ENCODE measurements at places on chromosomes 3 and 15. TPM values are rescaled to one million over a fixed set of nuclear protein-coding genes. Genes with fewer than 3 reads are reported as not detected.

The CGNL1 gene
- not detected for total RNA-seq

- peaks cover 14% of the 10 kb centered on the region for H3K27me3 ChIP-seq
- no peak overlapping the region for H3K4me3 ChIP-seq
- peaks cover 13% of the 10 kb centered on the region for H3K4me1 ChIP-seq
- peak; percentile 22 for DNase-seq
- no peaks in the 10 kb centered on the region for H3K36me3 ChIP-seq
Measured at GRCh38 chr15:74976159-74976558, 19.2 kb upstream of the SCAMP5 start.

The PFKFB4 gene
- total RNA-seq = 63.7 TPM

GRCh38 chr3:24363242-24363641 is 131.4 kb downstream of the THRB start:
- H3K36me3 ChIP-seq = no peaks in the 10 kb centered on the region
- DNase-seq = no peak
- no peaks in the 10 kb centered on the region for H3K4me1 ChIP-seq
- H3K27me3 ChIP-seq = peaks cover 6% of the 10 kb centered on the region
- no peak overlapping the region for H3K4me3 ChIP-seq

DNA sequence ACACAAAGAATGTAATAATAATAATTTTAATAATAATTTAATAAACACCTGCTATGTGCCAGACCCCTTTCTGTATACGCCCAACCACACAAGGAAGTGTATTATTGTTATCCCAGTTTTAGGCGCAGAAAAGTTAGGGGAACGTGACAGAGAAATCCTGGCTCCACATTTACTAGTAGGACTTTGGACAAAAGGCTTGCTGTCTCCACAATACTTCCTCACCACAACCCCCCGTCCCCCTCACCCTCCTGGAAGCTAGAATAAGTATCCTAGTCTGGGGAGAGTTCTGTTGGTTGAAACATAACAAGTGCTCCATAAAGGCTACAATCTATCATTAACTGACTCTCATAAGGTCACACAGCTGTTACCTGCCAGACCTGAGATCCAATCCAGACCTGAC is 488 bp upstream of the IL17RD start:
- no peaks in the 10 kb centered on the region for H3K36me3 ChIP-seq
- no peak overlapping the region for H3K27ac ChIP-seq
- H3K27me3 ChIP-seq = peaks cover 61% of the 10 kb centered on the region
- H3K4me3 ChIP-seq = peak overlapping the region; percentile 21
- DNase-seq = no peak

The HRH1 gene
- total RNA-seq = 0.98 TPM

DNA sequence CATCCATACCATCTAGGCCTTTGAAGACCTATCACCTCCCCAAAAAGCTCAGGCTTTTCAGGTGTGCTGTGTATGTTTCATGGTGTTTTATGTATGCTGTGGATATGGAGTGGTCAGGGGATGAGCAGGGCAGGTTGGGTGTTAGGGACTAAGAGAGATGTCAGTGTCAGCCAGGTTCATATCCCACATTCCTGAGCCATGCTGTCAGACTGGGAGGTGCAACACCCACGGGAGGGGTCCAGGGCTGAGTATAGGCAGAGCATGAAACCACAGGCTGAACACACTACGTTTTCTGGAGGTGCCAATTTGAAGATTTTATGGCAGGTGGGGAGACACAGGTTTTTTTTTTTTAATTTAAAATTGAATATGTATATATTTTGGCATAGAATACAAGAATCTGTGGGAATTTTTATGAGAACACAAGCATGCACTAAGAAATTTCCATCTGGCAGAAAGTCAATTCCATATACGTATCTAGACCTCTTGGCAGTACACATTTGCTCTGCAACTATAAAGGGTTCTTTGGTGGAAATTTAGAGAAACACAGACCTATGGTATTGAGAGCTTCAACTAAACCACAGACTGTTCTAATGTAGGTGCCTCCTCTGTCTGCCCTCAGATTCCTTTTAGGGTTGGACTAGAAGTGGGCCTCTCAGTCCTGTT is 101.9 kb upstream of the RNU6-1 start:
- H3K27ac ChIP-seq = no peak overlapping the region
- no peak for DNase-seq
- H3K27me3 ChIP-seq = no peaks in the 10 kb centered on the region
- no peaks in the 10 kb centered on the region for H3K36me3 ChIP-seq
- H3K4me1 ChIP-seq = peaks cover 7% of the 10 kb centered on the region

- DNase-seq = no peak
- H3K36me3 ChIP-seq = no peaks in the 10 kb centered on the region
- no peak overlapping the region for H3K27ac ChIP-seq
- no peaks in the 10 kb centered on the region for H3K4me1 ChIP-seq
- H3K4me3 ChIP-seq = no peak overlapping the region
Measured at GRCh38 chr15:71219645-71220044, 104.4 kb downstream of the THSD4 start.

GRCh38 chr3:17505856-17506255 is 236.6 kb downstream of the TBC1D5 start:
- no peak for DNase-seq

DNA sequence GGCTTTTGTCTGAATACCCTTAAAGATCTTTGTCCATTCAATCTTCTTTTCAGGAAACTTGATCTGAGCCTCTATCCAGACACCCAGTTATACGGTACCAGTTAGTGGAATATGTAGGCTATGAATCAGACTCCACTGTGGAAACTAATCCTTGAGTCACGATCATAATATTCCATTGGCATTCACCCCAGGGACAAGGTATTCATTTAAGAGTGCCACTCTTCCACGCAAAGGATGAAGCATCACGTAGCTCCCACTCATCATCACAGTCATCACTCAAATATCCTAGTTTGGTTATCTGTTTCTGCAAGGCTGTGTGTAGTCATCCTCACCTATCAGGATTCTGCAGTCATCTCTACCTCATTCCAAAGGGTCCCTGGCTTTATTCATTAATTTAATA is 85.6 kb downstream of the NEDD4 start:
- H3K4me3 ChIP-seq = no peak overlapping the region
- DNase-seq = no peak
- no peaks in the 10 kb centered on the region for H3K27me3 ChIP-seq
- no peaks in the 10 kb centered on the region for H3K4me1 ChIP-seq

DNA sequence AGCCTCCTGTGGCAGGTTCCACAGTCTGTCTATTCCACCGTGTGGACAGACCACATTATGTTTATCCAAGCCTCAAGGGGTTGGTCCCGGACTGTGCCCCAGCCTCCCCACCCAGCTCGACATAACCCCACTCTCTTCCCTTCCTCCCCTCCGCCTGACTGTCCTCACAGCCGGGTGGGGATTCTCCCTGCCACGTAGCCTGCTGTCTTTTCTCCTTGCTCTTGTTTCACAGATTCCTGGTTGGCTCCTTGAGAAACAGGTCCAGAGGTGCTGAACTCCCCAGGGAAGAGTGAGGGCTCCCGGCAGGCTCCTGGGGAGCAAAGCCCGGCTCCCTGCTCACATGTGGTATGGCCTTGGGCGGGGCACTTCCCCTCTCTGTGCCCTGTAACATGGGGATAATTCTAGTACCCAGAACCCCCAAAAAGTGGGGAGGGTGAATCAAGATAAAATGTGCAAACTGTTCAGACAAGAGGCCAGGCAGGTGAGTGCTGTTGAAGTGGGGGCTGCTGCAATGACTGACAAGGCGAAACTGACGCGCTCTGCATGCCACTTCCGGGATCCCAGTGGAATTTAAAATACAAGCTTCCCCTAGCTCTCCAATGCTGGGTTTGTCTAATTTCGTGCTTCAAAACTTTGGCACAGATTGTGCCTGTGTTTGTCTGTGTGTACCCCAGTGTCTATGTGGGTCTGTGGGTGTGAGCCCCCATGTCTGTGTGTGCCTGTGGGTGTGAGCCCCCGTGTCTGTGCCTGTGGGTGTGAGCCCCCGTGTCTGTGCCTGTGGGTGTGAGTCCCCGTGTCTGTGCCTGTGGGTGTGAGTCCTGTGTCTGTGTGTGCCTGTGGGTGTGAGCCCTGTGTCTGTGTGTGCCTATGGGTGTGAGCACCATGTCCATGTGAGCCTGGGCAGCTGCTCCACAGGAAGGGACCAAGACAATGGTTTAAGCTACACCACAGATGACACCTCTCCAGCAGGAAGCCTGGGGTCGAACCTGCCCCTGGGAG is 160.6 kb upstream of the IQSEC1 start:
- peaks cover 8% of the 10 kb centered on the region for H3K27me3 ChIP-seq
- peak; percentile 33 for DNase-seq
- H3K27ac ChIP-seq = peak overlapping the region; percentile 69
- no peaks in the 10 kb centered on the region for H3K36me3 ChIP-seq
- no peak overlapping the region for H3K4me3 ChIP-seq

DNA sequence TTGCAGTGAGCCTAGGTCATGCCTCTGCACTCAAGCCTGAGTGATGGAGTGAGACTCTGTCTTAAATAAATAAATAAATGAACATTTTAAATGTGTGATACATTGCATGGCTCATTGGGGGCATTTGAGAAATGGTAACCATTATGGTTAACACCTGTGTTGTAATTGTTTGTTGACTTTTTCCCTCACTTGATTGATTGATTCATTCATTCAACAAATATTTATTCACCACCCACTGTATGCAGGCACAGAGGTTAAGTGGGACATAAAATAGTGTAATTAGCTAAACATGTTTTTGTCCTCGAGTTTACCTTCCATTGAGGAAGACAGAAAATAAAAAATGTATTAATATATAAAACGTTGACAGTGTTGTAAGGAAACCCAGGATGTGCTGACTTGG is 127.1 kb upstream of the ANKRD28 start:
- H3K4me1 ChIP-seq = no peaks in the 10 kb centered on the region
- no peak overlapping the region for H3K4me3 ChIP-seq
- H3K27ac ChIP-seq = no peak overlapping the region
- no peak for DNase-seq
- no peaks in the 10 kb centered on the region for H3K36me3 ChIP-seq
- H3K27me3 ChIP-seq = no peaks in the 10 kb centered on the region

GRCh38 chr3:58952128-58952917 is 97.5 kb downstream of the CFAP20DC start:
- no peak overlapping the region for H3K27ac ChIP-seq
- H3K27me3 ChIP-seq = no peaks in the 10 kb centered on the region
- no peaks in the 10 kb centered on the region for H3K36me3 ChIP-seq
- DNase-seq = no peak

- no peak for DNase-seq
- H3K4me3 ChIP-seq = no peak overlapping the region
- peak overlapping the region; percentile 51 for H3K27ac ChIP-seq
- peaks cover 70% of the 10 kb centered on the region for H3K4me1 ChIP-seq
Measured at GRCh38 chr3:33428734-33429133, 11.5 kb downstream of the UBP1 start.

DNA sequence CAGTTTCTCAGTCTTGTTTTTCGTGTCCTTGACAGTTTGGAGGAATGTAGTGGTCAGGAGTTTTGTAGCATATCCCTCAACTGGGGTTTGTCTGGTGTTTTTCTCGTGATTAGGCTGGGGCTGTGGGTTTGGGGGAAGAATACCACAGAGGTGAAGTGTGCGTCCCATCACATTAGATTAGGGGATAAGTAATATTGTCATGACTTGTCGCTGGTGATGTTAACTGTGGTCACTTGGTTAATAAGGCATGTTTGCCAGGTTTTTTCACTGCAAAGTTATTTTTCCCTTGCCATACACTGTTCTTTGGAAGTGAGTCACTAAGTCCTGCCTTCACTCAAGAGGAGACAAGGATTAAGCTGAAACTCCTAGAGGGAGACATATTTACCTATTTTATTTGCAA is 39.1 kb downstream of the PAK2 start:
- H3K27ac ChIP-seq = no peak overlapping the region
- DNase-seq = no peak
- peaks cover 40% of the 10 kb centered on the region for H3K36me3 ChIP-seq
- H3K4me3 ChIP-seq = no peak overlapping the region
- peaks cover 47% of the 10 kb centered on the region for H3K4me1 ChIP-seq
- H3K27me3 ChIP-seq = no peaks in the 10 kb centered on the region

- H3K36me3 ChIP-seq = no peaks in the 10 kb centered on the region
- no peak overlapping the region for H3K27ac ChIP-seq
Measured at GRCh38 chr3:101069901-101070798, 76.9 kb upstream of the ABI3BP start.

GRCh38 chr3:100927775-100928174 is 65.4 kb downstream of the ABI3BP start:
- H3K4me3 ChIP-seq = no peak overlapping the region
- no peak for DNase-seq
- peaks cover 19% of the 10 kb centered on the region for H3K27me3 ChIP-seq
- H3K27ac ChIP-seq = no peak overlapping the region

DNA sequence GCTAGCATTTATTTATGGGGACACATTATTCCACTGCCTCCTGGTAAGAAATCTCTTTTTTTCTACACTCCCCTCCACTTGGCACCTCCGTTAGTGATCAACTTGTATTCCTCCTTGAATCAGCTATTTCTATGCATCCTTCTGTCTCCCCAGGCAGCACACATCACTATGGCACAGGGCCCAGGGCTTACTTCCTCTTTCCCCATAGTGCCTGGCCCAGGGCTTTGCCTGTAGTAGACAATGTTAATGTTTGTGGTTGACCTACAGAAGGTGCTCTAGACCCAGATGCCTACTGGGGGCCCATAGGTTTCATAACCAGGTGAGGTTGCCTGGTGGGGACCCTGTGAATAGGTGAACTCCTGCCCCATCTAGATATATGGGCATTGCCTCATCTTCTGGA is 44.9 kb downstream of the EPHB1 start:
- H3K4me3 ChIP-seq = no peak overlapping the region
- no peak overlapping the region for H3K27ac ChIP-seq
- H3K27me3 ChIP-seq = no peaks in the 10 kb centered on the region

All from activated CD4-positive, alpha-beta T cell treated with anti-CD3 and anti-CD28 coated beads for 36 hours (primary cell).